PC-9 (cell line): ENCODE measurements at places on chromosomes 7 and 10.

- no peak for DNase-seq
Measured at GRCh38 chr7:33578166-33578565, 327.2 kb upstream of the BMPER start.

DNA sequence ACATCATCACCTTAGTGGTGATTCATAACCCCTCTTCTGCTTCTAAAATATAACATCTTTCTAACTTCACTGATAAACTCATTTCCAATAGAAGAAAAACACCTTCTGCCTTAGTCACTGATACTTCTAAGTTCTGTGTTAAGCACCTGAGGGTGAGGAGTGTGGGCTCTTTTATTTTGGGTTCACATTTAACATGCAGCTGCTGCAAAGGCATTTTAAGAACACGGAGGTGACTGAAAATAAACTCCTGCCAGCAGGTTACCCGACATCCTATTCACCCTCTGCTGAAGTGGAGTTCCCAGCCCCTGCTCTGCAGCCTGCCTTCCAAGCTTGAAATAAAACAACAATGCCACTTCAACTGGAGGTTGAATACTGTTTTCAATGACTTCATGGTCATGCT lies 202.9 kb upstream of the PLXNA4 start:
- DNase-seq = no peak

DNA sequence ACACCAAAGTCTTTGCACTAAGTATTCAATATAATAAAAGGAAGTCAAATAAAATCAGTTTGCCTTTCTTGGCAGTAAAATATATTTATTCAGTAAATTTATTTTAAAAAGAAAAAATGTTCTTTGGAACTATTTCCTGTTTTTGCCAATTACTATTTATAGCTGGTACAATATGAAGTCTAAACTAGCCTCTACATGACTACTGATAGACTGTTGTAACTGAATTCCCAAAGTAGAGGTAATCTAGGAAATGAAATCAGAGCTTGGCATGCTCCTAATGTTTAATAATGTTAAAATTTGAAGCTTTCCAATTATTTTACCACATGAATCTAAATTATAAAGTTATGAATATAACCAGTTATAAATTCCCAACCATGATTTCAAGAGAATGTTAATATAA lies 385.5 kb downstream of the SEMA3D start:
- DNase-seq = no peak

- no peak for DNase-seq
Measured at GRCh38 chr7:1359681-1360485, 99.4 kb downstream of the MICALL2 start.

DNA sequence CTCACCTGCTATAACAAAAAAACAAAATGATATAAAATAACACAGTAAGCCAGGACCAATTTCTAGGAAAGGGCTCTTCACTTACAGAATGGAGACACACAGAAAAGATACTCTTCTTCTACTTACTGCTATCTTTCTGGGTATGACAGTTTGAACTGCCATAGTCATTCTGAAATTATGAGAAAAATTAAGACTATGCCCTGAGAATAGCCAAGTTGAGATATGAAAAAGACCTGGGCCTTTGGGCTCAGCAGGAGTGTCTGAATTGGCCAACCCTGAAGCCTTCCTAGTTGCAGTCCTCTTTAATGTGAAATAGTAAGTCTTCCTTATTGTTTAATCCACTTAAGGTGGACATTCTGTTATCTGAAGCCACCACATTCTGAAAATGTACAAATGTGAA lies 519.5 kb downstream of the GRID1 start:
- DNase-seq = no peak

- DNase-seq = no peak
Measured at GRCh38 chr10:131983780-131984179, 2.1 kb upstream of the BNIP3 start.

GRCh38 chr10:484925-485661 lies 204.4 kb downstream of the DIP2C start:
- DNase-seq = no peak

- DNase-seq = no peak
Measured at GRCh38 chr7:149783386-149784250, 10.2 kb upstream of the ZNF467 start.

- no peak for DNase-seq
Measured at GRCh38 chr7:7554649-7555575, 11.8 kb upstream of the MIOS start.

DNA sequence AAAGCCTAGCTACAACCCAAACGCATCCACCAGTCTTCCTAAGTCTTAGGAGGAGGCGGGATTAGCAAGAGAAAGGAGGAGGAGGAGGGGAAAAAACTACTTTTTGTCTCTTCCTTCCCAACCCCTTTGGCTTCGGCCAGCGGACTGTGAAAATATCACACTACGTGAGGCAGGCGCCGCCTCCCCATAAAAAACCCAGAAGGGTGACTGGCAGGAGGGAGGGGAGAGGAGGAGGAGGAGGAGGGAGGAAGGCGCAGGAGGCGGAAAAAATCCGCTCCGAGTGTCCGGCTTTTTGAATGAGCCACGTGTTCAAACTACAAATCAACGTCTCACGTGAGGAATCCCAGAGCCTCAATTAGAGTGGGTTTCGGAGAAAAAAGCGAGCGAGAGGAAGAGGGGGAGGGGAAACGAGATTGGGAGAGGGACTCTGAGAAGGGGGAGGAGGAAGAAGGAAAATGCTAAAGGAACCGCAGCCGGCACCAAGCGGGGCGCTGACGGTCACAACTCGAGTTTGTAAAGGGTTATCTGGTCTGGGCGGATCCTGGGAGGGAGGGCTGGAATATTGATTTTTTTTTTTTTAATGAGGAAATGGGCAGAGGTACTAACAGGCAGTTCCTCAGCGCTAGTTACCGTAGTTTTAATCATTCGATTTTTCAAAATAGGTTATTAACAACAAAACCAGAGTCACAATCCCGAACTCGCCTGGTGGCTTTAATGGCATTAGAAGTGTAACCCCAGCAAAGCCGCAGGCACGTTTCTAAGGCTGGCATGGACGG lies at the start of gene IGF2BP3:
IGF2BP3 (minus strand) TSS at position 162 of the 776 bp plus-strand sequence. CDS start 381 bp downstream, outside the sequence.
- DNase-seq = peak; percentile 98

DNA sequence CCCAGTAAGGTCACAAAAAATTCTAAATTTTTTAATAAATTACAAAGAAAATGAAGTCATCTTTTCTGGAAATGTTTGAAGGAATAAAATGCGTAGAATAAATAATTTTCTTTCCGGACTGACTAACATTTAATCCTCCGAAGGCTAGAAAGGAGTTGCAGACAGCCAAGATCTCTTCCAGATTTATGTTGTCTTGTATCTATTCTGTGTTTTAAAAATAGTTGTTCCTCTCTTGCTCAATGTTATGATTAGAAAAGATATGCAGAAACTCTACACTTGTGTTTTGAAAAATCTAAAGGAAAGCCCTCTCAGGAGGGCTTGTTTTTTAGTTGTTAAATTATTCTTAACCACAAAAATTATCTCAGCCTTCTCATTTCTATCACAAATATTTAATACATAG lies 70.7 kb downstream of the MACC1 start:
- DNase-seq = no peak

GRCh38 chr10:49734676-49735075 lies 27.4 kb downstream of the OGDHL start:
- DNase-seq = peak; percentile 90

- no peak for DNase-seq
Measured at GRCh38 chr7:87369216-87369615, 23.8 kb downstream of the CROT start.

DNA sequence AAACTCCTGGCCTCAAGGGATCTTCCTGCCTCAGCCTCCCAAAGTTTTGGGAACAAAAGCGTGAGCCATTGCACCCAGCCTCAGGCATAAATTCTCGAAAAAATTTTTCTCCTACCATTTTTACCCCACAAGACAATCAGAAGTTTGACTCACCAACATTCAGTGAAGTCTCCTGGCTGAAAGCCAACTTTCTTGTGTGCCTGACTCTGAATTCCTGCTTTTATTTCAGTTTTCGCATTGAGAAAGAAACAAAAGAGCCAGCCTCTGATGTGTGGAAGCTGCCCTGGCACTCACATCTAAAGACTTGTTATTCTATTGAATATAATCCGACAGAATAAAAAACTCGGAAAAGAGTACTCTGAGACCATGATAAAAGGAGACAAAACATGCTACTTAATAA lies 402.9 kb downstream of the MAGI2 start:
- peak; percentile 53 for DNase-seq

- DNase-seq = peak; percentile 3
Measured at GRCh38 chr7:151732292-151732691, 144.6 kb downstream of the PRKAG2 start.

GRCh38 chr10:133187091-133187905 lies 27.3 kb downstream of the KNDC1 start:
- DNase-seq = no peak

DNA sequence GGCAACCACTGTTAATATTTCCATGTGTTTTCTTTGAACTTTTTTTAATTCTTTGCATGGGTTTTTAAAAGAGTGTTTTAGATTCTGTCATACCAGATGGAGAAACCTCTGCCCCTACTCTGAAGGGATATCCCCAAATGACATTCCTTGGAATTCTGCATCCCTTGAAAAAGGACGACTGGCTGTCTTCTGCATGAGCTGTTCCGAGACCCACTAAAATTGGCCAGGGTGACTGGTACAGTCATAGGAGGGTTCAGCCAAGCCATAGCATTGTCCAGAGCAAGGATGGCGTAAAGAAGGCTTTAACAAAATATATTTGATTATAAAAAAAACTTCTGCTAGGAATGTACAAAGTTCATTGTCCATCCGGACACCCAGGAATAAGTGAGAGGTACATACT lies 952.9 kb downstream of the NRG3 start:
- no peak for DNase-seq

GRCh38 chr7:128204455-128204854 lies 36.6 kb upstream of the LEP start:
- no peak for DNase-seq

- DNase-seq = no peak
Measured at GRCh38 chr7:71457846-71458590, 326.1 kb downstream of the GALNT17 start.

- DNase-seq = no peak
Measured at GRCh38 chr10:98339799-98340198, 71.8 kb upstream of the LOXL4 start.

DNA sequence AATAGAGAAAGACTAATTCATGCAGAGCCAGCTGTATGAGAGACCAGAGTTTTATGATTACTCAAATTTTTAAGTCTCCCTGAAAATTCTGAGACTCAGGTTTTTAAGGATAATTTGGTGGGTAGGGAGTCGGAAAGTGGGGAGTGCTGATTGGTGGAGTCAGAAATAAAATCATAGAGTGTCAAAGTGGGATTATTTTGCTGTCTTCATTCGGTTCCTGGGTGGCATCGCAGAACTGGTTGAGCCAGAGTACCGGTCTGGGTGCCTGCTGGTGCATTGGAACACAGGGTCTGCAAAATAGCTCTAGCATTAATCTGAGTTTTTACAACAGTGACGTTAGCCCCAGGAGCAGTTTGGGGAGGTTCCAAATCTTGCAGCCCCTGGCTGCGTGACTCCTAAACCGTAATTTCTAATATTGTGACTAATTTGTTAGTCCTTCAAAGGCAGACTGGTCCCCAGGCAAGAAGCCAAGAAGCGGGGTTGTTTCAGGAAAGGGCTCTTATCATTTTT lies 32.4 kb downstream of the GPRIN2 start:
- peak; percentile 81 for DNase-seq

- no peak for DNase-seq
Measured at GRCh38 chr10:24893127-24893526, 59.3 kb downstream of the PRTFDC1 start.

DNA sequence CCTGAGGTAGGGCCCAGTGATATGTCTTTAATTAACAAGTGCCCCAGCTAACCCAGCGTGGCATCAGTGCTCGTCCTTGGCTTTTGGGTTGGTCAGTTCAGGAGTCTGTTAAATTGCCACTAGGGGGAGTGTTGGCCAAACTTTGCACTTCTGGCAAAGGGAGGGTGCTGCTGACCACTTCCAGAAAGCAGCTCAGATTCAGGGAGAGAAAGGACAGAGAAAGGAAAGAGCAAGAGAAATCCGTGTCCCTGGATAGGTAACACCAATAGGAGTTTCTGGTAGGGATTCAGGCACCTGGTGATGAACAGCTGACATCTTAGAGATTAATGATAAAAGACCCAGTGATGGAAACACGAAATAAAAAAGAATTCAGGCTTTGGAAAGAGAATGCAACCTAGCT lies 243.1 kb upstream of the AOAH start:
- peak; percentile 55 for DNase-seq

DNA sequence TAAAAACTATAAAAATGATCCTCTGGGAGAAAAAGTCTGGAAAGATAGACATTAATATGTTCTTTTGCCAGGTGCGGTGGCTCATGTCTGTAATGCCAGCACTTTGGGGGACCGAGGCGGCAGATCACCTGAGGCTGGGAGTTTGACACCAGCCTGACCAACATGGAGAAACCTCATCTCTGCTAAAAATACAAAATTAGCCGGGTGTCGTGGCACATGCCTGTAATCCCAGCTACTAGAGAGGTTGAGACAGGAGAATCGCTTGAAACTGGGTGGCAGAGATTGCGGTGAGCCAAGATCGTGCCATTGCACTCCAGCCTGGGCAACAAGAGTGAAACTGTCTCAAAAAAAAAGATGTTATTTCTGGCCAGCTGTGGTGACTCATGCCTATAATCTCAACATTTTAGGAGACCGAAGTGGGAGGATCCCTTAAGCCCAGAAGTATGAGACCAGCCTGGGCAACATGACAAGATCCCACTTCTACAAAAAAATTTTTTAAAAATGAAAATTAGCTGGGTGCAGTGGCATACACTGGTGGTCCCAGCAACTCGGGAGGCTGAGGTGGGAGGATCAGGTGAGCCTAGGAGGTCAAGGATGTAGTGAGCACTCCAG lies 101.9 kb upstream of the LRRN3 start:
- no peak for DNase-seq

- no peak for DNase-seq
Measured at GRCh38 chr7:158988302-158988862, 132.0 kb downstream of the DYNC2I1 start.

DNA sequence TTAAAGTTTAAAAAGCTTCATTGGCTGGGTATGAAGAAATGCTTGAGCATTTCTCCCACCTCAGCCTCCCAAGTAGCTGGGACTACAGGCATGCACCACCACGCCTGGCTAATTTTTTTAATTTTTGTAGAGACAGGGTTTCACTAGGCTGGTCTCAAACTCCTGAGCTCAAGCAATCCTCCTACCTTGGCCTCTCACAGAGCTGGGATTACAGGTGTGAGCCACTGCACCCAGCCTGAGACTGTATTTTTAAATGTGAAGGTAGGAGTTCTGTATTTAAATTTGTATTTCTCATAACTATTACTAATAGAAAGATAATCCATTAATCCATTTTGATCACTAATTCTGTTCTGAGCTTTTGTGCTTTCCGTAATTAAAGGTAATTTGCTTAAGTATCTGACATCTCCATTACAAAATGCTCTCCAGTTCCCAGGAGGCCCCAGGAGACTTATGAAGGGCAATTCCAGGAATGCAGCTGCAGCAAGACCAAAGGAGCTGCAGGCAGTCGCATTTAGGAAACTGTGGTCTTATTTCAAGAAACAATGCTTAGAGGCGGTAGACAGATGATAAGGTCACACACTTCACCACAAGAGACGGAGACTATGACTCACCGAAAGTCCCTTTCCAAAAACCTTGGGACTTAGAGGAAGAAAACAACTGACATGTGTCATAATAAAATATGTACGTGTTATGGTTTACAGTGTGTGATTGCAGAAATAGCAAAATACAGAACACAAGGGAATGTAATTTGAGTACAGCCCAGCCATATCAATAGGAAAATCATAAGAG lies 23.3 kb downstream of the YAE1 start:
- peak; percentile 63 for DNase-seq
